ENCODE measurements at places on chromosomes 3 and 15.

GRCh38 chr15:74180881-74181602, 7.5 kb downstream of the ISLR start:
- DNase-seq: no peak

GRCh38 chr3:6354653-6355052, 506.3 kb upstream of the GRM7 start:
- DNase-seq: no peak

DNA sequence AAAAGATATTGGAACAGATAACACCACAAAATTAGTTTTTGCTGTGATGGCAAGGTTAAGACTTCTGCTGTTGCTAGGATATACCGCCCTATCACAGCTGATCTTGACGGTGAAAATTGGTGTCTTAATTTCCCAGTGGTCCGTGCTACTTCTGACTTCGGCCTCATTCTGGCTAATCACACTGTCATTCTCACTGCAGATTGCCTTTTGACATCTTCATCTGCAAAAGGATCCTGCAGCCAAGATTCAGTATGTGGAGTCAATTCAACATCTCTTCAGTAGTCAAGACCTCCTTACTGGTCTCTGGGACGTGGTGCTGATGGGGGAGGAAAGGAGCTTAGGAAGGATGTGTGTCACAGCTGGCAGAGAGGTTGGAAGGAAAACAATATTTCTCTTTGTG, 438.6 kb downstream of the WDR72 start:
- no peak for DNase-seq

DNA sequence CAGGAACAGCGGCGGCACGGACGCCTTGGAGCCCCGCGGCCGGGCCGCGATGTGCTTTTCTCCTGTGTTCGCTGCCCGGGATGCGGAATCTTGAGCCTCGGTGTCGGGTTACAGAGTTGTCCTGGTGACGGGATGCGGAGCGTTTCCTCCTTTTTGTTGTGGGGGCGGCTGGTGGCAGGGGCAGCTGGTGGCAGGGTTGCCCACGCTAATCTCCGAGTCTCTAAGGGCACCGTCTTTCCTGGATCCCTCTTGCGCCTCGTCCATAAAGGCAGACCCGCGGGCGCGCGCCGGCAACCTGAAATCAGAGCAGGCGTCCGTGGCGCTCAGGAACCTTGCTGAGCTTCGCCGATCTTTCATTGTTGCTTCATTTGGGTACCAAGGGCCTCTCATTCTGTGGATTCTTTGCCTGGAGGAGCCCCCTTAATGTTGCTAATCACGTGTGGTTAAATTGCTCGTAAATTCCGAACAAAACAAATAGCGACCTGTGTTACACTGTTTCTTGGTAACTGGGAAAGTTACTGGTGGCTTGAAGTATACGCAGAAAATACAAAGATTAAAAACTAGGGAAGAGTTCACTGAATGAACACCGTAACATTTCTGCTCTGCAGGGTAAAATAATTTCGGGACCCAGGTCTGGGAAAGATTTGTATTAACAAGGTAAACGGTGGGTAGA, 844 bp upstream of the PFN2 start:
- DNase-seq: peak; percentile 56

- DNase-seq: no peak
Observed at GRCh38 chr15:48928877-48929538, 34.7 kb downstream of the SHC4 start.

- peak; percentile 82 for DNase-seq
Observed at GRCh38 chr3:44323341-44323955, 15.1 kb upstream of the TCAIM start.
